ENCODE measurements at places on chromosomes 7 and 10. TPM values are rescaled to one million over a fixed set of nuclear protein-coding genes. Genes with fewer than 3 reads are reported as not detected.

- DNase-seq = no peak
These were observed 382.5 kb downstream of the PARD3 start for GRCh38 chr10:34432589-34432988.

- no peak for DNase-seq
These were observed 8.4 kb downstream of the OSBPL3 start for GRCh38 chr7:24971333-24972165.

- no peak for DNase-seq
These were observed 368.8 kb upstream of the BMPER start for GRCh38 chr7:33536398-33537103.

GRCh38 chr7:129615018-129615417 lies 3.5 kb downstream of the NRF1 start:
- DNase-seq = no peak

The CTAGE8 gene
- total RNA-seq = 0.22 TPM

DNA sequence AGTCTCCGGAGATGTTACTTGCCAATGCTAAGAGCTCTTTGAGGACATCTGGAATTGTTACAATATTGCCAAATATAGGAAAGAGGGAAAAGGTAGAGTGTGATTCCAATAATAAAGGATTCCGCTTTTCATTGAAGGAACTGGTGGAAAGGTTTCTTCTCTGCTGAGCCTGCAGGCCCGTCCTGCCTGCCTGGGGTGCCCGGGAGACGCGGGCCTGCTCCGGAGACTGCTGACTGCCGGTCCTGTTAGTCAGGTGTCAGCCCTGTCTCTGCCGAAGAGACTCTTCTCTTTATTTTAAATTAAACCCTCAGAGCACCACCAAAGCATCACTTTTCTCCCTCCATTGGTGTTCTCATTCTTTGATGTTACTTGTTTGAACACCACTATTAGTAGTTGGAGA lies 2.2 kb downstream of the EGFR start:
- no peak for DNase-seq

DNA sequence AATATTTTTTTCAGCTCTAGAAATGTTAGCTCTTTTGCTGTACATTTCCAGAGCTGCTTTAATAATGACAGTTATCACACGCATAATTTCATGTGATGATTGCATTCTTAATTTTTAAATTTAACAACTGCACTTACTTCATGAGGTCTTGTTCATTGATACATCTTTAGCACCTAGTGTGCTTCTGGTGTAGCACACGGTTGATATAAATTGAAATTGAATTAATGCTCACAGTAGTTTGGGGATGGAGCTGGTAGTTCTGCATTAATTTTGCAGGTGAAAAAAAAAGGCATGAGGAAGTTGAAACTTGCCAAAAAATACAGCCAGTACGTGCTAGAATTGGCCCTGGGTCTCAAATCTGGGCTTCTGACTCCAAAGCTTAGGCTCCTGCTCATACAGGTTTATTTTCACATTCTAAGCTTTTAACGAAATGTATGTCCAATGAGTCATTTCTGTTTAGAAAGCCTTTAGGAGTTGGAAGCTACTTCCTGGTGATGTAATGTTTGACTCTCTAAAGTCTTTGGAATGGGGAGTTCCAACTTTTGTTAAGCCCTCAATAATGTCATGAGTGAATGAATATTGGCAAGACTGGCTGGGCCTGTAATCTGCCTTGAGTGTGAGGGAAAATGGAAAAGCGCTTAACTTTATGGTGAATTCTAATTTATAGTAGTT lies 62.5 kb downstream of the DAGLB start:
- no peak for DNase-seq

The CUTC gene
- 37.2 TPM for total RNA-seq

DNA sequence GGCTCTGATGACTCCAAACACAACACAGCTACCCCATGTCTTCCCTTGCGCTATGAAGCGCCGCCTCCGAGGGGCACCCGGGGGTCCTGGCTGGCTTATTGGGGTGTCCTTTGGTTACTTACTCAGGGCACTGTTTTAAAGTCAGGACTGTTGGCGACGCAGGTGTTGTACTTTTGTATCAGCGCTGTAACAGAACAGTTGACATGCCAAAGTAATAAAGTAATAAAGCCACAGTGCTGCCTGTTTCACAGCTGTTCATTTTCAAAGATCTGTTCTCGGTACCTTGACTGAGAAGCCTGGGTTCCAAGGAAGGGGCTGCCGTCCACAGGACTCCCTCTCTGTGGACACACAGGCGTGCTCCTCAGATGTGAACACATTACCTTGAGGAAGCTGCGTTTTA lies 64.1 kb downstream of the WDR37 start:
- DNase-seq = no peak

- no peak for DNase-seq
These were observed 142.7 kb downstream of the ELFN1 start for GRCh38 chr7:1812509-1813393.

DNA sequence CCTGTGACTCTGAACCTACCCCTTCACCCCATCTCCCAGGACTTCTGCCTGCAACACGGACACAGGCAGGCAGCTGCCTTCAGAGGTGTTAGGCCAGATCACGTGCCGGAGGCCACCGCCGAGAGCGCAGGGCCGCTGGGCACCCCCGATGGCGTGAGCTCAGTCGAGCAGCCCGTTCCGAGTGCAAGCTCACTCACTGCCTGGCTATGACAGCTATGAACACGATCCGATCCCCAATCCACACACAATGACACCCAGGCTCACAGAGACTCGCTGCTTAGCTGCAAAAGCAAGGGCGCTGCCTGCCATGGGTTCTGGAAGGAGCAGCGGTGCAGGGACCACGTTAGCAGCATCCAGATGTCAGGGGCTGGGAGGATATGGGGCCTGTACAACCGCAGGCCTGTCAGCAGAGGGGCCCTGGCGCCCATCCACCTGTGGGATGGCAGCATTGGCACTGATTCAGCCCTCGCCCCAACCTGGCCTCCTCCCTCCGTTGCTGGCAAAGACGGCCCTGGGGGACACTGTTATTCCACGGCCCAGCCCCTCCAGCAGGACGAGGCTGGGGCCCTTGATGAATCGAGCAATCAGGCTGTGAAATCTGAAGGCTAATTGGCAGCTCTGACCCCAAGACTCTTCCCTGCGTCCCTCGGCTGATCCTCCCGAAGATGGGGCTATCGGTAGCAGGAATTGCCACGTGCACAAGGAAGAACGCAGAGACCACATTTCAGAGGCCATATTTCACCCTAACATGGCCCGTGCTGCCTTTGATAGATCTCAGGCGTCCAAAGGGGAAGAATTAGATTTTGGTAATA lies 230.1 kb downstream of the ELFN1 start:
- DNase-seq = peak; percentile 41

GRCh38 chr10:102773320-102773719 lies 29.6 kb downstream of the WBP1L start:
- no peak for DNase-seq

The FXYD4 gene
- not detected for total RNA-seq

DNA sequence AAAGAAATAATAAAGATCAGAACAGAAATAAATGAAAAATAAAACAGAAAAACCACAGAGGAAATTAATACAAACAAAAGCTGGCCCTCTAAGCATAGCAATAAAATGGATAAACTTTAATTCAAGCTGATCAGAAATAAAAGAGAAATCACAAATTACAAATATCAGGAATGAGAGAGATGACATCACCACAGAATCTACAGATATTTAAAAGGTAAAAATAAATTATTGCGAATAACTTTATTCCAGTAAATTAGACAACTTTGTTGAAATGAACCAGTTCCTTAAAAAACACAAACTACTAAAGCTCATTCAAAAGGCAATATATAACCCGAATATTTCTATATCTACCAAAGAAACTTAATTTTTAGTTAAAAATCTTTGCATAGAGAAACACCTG lies 131.7 kb downstream of the PPP1R3A start:
- DNase-seq = no peak

- DNase-seq = no peak
These were observed 55.0 kb upstream of the AKR1E2 start for GRCh38 chr10:4770801-4771553.

DNA sequence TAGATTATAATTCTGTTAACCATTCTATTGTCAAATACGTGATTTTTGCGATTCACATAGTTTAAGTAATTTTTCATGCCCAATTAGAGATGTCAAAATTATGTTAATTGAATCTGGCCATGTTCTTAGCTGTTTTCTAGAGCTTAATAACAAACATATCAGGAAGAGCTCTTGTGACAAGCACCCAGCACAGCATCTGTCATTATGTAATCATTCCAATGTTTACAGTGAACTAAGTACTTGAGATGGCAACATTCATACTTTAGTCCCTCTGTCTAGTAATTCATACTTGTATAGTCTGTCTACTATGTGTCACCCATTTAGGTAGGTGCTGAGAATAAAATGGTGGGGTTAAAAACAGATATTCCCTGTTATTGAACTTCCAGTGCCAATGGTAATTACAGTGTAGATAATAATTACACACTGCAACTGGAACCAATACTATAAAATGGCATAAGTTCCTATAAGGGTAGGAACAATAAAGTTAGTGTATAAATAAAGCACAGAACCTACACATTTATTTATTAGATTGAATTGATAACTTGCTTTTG lies 55.2 kb downstream of the ZEB1 start:
- no peak for DNase-seq

The MINDY3 gene
- 16.7 TPM for total RNA-seq

DNA sequence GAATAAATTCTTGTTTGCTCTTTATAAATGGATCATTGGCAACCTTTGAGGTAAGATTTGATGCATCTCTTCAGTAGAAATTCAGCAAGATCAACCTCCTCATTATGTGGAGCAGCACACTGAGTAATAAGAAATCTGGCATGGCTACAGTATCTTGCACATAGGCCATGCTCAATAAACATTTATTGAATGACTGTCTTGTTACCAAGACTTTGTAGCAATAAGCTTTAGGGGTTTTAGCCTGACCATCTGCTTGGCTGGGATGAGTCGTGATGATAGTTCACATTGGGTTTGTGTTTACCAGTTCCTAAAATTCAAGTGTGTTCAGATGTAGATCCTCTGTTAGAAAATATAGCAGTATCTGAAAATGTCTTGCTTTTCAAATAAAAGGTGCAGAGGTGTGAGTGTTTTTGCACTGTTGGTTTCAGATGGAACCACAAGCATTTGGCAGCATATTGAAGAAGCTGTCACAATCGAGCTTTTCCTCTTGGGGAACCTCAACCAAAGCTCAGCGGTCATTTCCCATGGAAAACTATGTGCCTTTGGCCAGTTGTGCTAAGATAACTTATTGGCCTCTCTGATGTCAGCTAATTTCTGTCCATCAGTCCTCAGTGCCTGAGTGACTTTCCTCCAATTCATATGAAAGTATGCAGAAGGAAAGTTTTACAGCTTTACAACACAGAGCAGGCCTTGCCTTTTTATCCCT lies 442.6 kb downstream of the GFRA1 start:
- no peak for DNase-seq

DNA sequence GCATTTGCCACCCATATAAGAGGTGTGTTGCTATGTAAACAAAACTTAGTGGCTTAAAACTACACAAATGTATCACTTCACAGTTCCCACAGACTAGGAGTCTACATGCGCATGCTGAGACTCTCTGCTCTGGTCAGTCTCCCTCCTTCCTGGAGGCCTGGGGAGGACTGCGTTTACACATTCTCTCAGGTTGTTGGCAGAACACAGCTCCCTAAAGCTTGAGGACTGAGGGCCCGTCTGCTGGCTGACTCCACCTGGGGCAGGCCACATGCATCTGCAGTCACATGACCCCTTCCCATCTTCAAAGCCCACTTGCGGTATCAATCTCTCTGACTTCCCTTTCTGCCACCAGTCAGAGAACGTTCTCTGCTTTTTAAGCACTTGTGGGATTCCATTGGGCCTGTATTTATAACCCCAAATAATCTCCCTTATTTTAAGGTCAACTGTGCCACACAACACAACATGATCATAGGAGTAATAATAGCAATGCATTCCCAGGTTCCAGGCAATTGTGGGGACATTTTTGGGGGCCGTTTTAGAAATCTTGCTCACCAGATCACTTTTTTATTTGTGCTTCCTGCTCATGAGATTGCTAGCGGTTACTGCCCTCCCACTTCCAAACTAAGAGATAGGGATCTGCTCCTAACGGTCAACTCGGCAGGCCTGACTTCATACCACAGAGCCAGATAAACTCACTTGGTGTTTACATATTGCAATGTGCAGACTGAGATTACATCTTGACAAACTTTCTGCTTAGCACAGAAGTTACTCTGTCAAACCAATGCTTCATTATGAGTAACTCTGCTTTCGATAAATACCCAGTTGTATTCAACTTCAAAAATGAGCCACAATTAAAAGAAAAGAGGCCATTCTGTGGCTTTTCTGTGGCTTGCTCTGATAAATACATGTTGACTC lies 96.3 kb downstream of the ALOX5 start:
- DNase-seq = no peak

- no peak for DNase-seq
These were observed 10.3 kb downstream of the BAMBI start for GRCh38 chr10:28687683-28688001.

The OR9A2 gene
- total RNA-seq = not detected

The STN1 gene
- total RNA-seq = 30.1 TPM

- DNase-seq = no peak
These were observed 1.1 kb downstream of the EPHB6 start for GRCh38 chr7:142855756-142856564.

GRCh38 chr10:98646998-98647917 lies 200.5 kb upstream of the HPS1 start:
- DNase-seq = no peak

GRCh38 chr10:117431160-117431559 lies 55.9 kb upstream of the PDZD8 start:
- no peak for DNase-seq

- DNase-seq = no peak
These were observed 131.2 kb downstream of the CUX1 start for GRCh38 chr7:101948650-101949049.

The ZNF117 gene
- 2.2 TPM for total RNA-seq

DNA sequence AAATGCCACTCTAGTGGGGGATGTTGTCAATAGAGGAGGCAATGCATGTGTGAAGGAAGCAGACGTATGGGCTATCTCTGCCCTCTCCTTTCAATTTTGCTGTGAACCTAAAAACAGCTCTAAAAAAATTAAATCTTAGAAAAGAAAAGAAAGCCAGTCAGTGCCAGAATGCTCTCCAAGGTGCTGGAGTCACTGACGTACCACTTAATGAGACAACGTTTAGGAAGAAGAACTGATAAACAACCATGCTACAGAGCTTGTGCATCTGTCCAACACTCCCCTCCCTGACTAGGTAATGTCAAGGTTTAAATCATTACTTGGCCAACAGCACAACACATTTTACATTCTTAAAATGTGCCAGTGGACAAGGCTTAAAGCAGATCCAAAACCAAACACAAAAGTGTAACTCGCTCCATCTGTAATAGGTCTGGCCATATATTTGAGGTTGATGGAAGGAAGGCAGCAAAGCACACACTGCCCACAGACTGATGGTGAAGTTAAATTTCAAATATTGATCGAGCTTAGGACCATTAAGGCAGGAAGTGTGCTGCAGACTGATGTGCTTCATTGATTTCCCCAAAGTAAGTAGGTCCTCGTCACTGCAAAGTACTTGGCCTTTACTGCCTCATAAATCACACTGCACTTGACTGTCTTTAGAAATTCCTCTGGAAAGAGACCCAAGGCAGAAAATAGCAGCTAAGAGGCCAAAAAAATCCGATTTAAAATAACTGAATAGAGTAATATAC lies 15.5 kb downstream of the ARMH3 start:
- DNase-seq = no peak

The GNAI1 gene
- total RNA-seq = 12.4 TPM

The SEC61G gene
- 103 TPM for total RNA-seq

The HTR5A gene
- total RNA-seq = not detected

GRCh38 chr10:52679117-52679516 lies 93.5 kb downstream of the MBL2 start:
- no peak for DNase-seq

GRCh38 chr7:157020514-157021070 lies 10.1 kb upstream of the MNX1 start:
- DNase-seq = no peak

All from Right ventricle myocardium inferior (tissue), 1 donor.